ENCODE measurements at places on chromosomes 1 and 21.

DNA sequence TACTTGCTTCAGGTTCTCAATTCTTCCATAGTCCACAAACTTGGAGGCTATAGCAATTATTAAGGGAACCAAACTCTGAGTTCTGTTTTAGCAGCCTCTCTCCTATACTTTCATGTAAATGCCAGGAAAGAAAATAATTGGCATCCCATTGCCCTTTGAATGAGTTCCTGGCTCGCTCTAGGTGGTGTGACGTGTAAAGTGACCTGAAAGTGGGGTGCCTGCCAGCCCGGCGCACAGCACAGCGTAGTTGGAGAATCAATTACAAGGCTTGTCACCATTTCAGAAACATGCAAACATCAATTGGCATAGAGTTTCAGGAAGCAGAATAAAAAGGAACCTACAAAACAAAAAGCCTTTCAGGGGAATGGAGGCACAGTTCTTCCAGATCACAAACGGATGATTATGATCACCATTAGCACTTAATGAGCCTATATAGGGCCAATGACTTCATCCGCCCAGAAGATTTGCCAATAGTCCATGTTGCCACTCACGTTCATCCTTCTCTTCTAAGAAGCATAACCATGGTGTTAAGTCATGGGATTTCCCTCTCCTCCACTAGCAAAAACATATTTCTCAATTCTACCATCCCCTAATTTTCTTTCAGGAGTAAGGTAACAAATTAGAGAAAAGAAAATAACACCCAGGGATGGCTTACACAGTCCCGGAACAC lies 354.6 kb upstream of the ADGRL2 start:
- no peak for DNase-seq

GRCh38 chr21:46550116-46550941 lies 54.6 kb downstream of the S100B start:
- DNase-seq, result no peak

- DNase-seq, result peak; percentile 29
Observed at GRCh38 chr1:47709019-47709871, 271.4 kb downstream of the FOXD2 start.

- no peak for DNase-seq
Observed at GRCh38 chr1:214516434-214517326, 34.7 kb downstream of the PTPN14 start.

DNA sequence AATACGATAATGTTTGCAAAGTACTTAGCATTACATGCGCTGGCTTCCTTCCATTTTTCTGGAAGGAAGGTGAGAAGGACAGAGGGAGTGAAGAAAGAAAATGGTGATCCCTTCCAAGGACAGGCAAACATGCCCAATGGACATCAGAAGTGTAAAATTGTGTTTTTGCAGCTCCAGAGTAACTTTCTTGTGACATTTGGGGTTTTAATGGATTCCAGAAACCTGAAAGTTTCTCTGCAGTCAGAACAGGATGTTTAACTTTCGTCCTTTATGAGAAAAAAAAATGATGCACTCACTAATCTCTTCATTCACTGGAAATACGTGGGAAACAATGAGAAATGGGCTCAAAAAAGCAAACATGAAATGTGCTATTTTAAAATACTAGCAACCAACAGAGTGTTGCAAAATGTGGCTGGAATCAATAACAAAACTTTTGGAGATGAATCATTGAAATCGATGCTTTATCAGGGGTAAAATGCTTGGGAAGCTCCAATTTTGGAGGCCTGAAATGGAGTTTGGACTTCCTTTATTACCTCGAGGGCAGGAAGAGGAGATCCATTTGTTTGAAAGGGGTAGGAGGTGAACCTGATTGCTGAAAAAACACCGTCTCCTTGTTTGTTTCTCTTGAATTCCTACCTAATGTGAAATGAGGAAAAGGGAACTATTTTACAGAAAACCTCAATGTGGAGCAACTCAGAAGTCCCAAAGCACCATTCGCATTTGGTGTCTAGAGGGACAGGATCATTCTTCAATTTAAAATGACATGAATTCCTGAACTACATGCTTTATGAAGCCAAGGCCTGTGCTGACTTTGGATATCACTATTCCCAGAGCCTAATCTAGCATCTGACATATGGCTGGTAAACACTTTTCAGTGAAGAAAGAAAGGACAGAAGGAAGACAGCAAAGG lies 129.5 kb downstream of the TRABD2B start:
- DNase-seq, result no peak

DNA sequence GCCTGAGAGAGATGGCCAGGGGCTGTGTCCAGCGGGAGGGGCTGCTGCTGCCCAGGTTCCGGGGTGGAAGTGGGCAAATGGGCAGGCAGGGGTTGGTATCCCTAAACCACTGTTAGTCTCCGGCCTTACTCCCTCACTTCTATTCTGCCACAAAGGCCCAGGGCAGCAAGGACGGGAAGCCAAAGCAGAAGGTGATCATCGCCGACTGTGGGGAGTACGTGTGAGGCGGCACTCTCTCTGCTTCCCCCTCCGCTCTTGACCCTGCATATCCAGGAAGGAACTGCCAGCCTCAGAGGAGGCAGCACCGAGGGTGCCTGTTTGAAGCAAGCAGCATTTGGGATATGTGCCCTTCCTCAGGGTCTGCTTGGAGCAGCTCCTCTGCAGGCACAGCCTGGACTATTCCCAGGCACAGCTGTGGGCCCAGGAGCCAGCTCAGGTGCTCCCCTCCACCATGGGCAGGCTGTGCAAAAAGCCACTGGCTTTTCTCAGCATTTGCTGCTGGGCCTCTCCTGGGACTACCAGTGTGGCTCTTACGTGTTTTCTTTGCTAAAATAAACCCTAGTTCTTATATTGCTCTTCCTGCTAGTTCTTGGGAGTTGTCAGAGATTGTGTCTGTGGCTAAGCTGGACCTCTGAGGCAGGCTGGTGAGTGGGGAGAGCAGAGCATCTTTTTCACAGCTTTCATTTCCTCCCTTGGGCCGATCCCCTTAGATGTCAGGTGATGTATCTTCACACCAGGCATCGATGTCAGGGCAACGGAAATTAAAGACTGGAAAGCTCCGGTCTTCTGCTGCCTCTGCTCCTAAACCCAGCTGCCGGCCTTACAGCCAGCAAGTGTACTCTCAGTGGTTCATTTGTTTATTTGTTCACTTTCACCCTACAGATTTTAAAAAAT lies 14.7 kb downstream of the PPIE start:
- no peak for DNase-seq

DNA sequence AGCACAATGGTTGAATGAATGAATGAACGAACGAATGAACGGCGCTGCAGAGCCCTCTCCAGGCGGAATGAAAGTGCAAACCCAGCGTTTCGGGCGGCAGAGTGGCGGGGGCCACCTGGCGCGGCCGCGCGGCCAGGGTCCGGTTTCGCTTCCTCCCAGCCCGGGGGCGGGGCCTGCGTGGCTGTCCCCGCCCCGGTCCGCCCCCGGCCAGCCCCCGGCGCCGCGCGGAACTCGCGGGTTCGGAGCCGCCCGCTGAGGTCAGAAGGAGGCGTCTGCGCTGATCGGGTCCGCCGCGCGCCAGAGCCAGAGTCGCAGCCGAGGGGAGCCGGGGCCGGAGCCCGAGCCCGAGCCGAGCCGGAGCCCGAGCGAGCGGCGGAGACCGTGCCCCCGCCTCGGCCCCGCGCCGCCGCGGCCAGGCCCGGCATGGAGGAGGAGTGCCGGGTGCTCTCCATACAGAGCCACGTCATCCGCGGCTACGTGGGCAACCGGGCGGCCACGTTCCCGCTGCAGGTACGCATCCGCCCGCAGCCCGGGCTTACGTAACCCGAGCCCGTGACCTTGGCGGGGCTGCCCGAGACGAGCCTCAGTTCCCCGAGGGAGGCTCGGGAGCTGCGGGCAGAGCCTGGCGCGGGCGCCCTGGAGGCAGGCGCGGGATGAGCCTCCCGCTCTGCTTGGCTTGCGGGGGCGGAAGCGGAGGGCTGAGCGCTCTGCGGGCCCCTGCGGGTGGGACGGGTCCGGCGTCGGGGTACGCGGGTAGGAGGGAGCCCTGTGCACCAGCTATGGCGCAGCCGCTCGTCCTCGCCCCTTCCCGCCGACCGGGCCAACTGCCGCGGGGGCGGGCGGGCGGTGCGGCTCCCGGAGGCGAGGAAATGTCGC lies at the start of gene PDXK:
Gene PDXK, plus strand, starts transcription at position 258 of the 876 bp plus-strand sequence. Its CDS starts 166 bp downstream, at position 424.
- peak; percentile 84 for DNase-seq

- DNase-seq, result no peak
Observed at GRCh38 chr1:114272593-114272992, 118.9 kb upstream of the SYT6 start.

DNA sequence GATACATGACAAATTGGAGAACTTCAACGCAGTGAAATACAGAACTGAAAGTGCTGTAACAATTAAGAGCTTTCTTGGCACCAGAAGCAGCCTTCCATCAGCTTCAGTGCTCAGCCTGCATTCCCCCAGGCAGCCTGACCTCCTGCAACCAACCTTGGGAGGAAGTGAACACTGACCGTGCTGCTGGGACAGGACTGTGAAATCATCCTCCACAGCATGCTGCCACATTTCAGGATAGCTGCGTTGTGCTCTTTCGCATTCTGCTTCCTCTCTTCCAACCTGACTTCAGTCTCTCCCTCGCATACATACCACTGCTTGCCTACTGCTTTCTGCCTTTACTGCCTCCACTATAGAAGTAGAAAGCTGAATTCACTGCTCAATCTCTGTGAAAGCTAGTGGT lies 388.6 kb downstream of the RWDD3 start:
- DNase-seq, result no peak

DNA sequence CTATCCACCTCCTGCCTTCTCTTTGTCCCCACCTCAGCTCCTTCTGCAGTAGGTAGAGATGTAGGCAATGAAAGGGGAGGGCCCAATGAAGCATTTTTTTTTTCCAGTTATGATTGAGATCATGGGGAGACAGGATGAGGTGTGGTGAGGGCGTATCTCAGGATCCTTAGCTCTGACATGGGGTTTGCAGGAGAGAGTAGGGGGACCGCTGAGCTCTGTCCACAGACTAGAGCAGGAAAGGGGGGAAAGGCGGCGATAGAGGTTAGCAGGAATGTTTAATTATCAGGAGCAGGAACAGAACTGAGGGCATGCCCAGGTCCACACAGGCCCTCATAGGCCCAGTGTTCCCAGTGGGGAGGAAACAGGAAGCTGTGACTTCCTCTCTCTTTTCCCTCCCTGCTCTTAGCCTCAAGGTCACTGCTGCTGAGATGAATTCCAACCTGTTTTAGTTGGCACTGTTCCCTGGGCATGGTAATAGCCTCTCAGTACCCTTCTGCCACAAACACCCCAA lies 901 bp upstream of the RXFP4 start:
- DNase-seq, result peak; percentile 81

GRCh38 chr1:109721971-109722370 lies 9.9 kb downstream of the GSTM5 start:
- no peak for DNase-seq

GRCh38 chr21:34819357-34819999 lies 150.7 kb downstream of the CLIC6 start:
- DNase-seq, result no peak

DNA sequence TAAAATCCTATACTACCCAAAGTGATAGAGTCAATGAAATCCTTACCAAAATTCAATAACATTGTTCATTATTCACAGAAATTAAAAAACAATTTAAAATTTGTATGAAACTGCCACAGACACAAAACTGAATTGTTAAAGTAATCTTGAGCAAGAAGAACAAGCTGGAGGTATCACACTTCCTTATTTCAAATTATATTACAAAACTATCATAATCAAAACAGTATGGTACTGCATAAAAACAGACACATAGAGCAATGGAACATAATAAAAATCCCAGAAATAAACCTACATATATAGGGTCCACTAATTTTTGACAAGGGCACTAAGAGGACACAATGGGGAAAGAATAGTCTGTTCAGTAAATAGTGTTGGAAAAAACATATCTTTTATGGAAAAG lies 316.2 kb downstream of the PTPRC start:
- DNase-seq, result no peak

DNA sequence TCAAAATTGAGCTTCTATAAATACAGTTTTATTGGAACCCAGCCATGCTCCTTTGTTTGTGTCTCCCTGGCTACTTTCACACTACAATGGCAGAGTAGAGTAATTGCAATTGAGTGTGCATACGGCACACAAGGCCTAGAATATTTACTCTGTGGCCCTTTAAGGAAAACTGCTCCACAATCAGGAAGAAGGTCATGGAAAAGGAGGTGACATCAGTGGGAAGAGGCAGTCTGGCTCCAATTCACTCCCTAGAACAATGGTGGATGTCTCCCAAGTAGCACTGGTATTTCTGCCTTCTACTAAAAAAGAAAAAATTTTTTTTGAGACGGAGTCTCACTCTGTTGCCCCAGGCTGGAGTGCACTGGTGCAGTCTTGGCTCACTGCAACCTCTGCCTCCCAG lies 51.3 kb downstream of the KRTAP19-8 start:
- DNase-seq, result no peak

DNA sequence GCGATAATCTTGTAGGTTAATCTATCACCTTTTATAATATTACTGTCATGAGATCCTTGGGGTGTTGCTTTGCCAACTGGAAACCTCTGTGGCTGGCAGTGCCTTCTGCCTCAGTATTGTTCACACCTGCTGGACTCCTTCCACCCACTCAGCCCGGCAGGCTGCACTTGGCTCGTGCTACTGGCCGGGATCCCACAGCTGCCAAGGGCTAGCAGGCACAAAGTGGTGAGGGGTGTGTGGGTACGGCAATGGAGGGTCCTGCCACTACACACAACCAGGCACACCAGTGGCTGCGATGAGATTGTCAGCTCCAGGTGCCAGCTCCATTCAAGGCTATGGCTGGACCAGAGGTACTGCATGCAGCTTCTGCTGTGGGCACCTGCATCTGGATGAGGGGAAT lies 191.2 kb upstream of the LYPLAL1 start:
- no peak for DNase-seq

DNA sequence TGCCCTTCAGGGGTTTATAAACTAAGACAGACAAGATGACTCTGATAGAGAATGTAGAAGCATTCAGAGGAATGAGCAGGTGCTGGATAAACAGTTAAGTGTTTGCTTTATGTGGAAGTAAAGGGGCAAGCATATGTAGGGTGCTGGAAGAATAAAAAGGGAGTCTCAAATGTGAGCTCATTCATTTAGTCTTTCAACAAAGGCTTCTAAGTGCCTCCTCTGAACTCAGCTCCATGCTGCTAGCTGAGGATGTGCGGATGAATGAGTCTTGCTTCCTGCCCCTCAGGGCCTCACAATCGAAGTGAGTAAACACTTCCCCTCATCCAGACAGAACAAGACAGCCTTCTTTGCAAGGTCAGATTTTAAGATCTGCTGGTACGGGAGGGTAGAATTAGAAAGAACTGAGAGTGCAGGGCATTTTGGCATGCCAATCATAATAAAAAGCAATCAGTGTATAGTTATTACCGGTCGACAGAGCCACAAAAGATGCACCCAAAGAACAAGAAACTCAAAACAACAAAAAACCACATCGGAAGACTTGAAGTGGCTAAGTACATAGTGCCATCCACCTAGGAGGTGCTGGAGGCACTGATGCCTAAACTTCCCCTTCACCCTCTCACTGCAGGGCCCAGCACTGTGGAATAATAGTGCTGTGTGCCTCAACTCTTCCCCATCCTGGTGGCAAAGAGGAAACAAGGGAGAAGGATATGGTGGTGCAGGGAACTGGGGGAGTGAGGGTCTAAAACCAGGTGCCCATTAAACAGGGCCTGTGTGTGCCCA lies 69.8 kb downstream of the TNR start:
- peak; percentile 83 for DNase-seq
